ENCODE measurements at places on chromosomes 7 and 10. TPM values are rescaled to one million over a fixed set of nuclear protein-coding genes. Genes with fewer than 3 reads are reported as not detected.

The TAC1 gene
- total RNA-seq = not detected

The TEX36 gene
- not detected for total RNA-seq

The PRKG1 gene
- 17.8 TPM for total RNA-seq

The CHCHD1 gene
- 30.1 TPM for total RNA-seq

The UPK3B gene
- total RNA-seq = not detected

The FXYD4 gene
- not detected for total RNA-seq

The ZNF804B gene
- not detected for total RNA-seq

The TMEM26 gene
- 0.19 TPM for total RNA-seq

The C10orf53 gene
- total RNA-seq = not detected

The TCF7L2 gene
- 1.2 TPM for total RNA-seq

The ACHE gene
- under 0.01 TPM for total RNA-seq

The NPSR1 gene
- not detected for total RNA-seq

The MLXIPL gene
- total RNA-seq = not detected

The CAMK2B gene
- 0.28 TPM for total RNA-seq

The SMKR1 gene
- total RNA-seq = not detected

The ARHGEF35 gene
- total RNA-seq = 1.5 TPM

The LYZL2 gene
- not detected for total RNA-seq

The DLG5 gene
- 35.1 TPM for total RNA-seq

The ZNF33A gene
- total RNA-seq = 15.2 TPM

The ZCWPW1 gene
- 1.9 TPM for total RNA-seq

The FAM25G gene
- not detected for total RNA-seq

The SOSTDC1 gene
- total RNA-seq = not detected

The ZNF488 gene
- total RNA-seq = not detected

The TUBB8 gene
- total RNA-seq = not detected

The FGFR2 gene
- 0.19 TPM for total RNA-seq

The GAD2 gene
- not detected for total RNA-seq

The MRLN gene
- not detected for total RNA-seq

The MMD2 gene
- not detected for total RNA-seq

The RRP12 gene
- 14.7 TPM for total RNA-seq

Data from regular cardiac myocyte (primary cell).